ENCODE measurements at places on chromosomes 1 and 21. TPM values are rescaled to one million over a fixed set of nuclear protein-coding genes. Genes with fewer than 3 reads are reported as not detected.

- no peak for DNase-seq
Measured at GRCh38 chr1:94115254-94115899, 5.6 kb downstream of the ABCA4 start.

The ARHGAP29 gene
- 18.6 TPM for total RNA-seq

DNA sequence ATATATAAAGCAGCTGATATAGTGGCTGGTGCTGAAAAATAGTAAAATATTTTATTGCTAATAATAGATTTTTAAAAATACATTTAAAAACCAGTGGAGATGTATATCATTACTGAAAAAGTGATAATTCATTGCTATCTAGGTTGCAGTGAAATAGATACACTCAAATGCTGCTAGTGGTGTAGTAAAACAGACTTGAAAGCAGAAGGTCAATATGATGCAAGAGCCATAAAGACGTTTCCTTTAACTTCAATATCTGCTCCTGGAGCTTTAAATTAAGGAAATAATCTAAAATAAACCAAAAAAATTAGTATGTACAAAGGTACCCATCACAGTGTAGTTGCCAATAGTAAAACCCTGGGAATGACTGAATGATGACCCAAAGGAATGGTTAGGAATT is 26.2 kb downstream of the RHEX start:
- no peak for DNase-seq

The WNT3A gene
- total RNA-seq: not detected

- DNase-seq: no peak
Measured at GRCh38 chr1:6801966-6802365, 16.7 kb downstream of the CAMTA1 start.

The HOOK1 gene
- 8.4 TPM for total RNA-seq

DNA sequence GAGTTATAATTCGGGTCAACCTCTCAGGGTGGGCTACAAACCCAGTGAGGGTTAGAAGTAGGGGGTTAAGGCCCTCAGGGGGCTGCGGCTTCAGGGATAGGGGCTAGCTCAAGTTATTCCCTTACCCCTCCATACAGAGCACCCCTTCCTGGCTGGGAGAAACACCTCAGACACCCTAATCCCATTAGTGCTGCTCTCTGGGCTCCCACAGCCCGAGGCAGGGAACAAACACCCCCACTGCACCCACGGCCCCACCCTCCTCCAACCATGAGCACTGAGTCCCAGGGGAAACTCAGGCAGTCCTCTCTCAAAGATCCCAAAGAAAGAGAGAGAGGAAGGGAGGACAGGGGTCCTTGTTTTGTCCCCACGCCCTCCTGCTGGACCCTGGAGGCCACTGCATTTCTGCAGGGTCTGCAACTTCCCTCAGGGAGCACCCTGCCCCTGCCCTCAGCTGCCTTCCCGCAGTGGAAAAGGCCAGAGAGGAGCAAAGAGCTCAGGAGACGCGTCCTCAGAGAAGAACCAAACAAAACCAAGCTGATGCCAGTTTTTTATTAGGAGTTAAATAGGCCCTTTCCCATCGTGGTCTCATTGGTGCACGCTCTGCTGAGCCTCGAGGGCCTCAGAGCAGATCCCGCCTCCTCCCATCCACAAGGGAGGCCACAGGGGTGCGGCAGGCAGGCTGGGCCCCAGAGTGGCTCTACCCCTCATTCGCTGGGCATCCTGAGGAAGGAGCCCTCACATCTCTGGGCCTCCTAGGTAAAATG is 1.4 kb upstream of the S100A4 start:
- no peak for DNase-seq

Measured in HT-29 (cell line).